GM12892 (cell line): ENCODE measurements at places on chromosomes 12 and 14.

- DNase-seq: no peak
Observed at GRCh38 chr12:50103767-50104321, at the start of gene GPD1. Gene GPD1, plus strand, starts transcription at chr12:50104008. Its CDS starts 43 bp downstream, at chr12:50104051.

- no peak for DNase-seq
Observed at GRCh38 chr12:92905258-92905810, 23.8 kb downstream of the EEA1 start.

DNA sequence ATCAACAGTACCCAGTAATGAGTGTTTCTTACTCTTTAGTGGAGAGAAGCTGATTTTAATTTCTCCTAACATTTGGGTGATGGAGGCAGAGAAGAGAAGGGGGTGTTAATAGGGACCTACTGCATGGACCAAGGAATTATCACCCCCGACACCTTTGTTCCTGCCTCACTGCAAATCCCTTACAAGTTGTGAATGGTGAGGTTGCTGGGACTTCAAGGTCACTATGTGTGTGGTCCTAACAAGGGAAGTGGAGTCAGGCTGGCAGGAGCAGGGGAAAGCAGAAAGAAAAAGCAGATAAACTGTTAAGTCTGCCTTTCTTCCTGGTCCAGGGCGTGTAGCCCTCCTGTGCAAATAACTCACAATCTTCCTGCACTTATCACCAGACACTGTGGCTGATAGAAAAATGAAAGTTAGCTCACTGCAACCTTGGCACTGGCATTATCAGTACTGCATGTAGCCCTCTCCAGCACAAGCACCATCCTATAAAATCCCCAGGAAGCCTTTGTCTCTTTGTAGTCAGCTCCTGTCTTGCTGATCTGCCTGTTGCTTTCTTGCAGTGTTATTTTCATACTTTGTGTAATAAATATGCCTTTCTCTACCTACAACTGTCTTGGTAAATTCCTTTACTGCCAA, 112.3 kb upstream of the DNM1L start:
- DNase-seq: no peak

DNA sequence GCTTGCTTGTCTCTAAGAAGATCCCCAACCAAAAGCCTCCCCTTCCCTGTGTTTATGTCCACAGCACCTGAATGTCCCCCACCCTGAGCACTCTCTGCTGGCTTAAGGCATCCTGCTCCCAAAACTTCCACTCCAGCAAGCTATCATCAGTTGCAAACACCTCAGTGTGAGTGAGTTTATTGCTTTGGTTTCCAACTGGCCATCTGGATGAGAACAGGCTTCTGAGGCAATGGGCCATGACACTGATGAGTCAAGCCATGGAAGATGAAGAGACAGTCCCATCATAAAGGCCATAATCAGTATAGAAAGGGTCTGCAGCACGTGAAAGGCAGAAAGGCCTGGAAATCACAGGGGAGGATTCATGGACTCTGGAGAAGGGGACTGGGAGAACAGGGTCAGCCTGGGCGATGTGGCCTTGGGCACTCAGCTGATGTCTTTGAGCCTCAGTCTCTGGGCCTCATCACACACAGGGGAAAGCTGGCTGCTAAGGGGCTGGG, 12.8 kb downstream of the CMKLR1 start:
- no peak for DNase-seq

DNA sequence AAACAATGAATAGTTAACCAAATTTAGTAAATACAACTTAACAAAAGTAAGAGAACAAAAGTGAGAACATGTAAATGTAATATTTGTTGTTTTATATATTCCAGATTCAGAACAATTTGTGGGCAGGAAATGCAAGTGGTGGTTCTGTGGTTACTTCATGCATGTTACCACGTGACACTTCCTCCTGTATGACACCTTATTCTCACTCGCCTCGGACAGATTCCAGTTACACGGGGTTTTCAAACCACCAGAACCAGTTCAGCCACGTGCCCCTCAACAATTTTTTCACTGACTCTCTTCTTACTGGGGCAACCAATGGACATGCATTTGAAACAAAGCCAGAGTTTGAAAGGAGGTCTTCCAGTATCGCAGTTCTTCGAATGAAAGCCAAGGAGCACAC, 21.0 kb downstream of the ALX1 start:
- no peak for DNase-seq

DNA sequence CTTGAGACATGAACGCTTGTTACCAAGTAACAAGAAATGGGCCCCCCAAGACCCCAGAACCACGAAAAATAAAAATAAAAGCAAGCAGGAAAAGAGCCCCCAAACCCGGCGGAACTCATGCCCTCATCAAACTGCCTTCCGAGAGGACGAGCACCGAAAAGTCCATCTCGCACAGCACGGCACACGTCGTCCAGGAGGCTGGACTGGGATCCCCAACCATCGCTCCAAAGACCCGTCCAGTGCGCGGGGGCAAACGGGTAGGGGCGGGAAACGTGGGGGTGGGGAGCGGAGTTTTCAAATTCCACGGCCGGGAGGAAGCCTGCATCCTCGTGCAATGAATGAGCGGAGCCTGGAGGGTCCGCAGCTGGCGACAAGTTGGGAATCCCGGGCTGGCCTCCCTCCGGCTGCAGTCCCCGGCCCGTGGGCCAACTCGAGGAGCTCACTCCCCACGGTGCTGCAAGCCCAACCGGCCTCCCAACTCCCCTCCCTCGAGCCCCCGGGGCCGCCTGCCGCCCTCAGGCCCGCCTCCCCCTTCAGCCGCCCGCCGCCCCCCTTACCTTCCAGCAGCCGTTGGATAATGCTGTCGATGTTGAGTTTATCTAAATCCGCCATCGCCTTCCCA, 484 bp downstream of the PPP1CC start:
- no peak for DNase-seq

DNA sequence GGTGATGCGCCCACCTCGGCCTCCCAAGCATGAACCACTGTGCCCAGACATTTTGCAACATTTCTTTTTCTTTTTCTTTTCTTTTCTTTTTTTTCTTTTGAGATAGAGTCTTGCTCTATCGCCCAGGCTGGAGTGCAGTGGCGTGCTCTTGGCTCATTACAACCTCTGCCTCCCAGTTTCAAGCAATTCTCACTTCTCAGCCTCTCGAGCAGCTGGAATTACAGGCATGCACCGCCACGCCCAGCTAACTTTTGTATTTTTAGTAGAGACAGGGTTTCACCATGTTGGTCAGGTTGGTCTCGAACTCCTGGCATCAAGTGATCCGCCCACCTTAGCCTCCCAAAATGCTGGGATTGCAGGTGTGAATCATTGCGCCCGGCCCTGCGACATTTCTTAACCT, 7.6 kb upstream of the CDC42BPB start:
- no peak for DNase-seq

DNA sequence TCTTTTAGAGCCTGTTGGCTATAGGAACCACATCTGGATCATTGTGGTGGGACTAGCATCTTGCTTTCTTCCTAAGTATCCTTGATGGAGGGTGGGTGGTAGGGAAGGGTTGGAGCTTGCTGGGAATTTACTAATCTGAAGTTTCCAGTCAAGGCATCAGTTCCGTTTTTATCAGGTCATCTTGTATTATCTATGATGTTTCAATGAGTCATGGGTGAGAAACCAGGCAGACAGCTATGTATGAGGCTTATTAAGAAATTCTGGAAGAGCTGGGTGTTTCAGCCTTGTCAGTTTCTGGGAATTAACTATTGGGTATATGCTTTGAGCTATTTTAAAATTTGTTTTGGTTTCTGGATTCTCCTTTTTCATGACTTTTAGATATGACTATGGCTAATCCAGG, 11.3 kb downstream of the TSFM start:
- DNase-seq: no peak

GRCh38 chr12:89672589-89672979, 36.1 kb downstream of the ATP2B1 start:
- no peak for DNase-seq

DNA sequence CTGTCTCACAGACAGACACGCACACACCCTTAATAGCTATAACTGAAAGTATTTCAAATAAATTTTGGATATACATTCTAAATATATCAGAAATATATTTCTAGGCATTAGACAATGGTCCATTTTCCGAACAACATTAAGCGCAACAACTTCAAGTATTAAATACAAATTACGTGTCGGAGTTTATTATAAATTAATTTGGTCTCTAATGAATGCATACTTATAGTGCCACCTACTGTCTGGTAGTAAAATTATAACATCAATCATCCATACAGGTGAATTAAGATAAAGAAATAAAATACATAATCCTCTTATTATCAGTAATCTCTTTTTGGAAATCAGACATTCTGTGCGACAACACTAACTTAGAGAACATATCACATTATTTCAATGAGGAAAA, 27.2 kb upstream of the CMAS start:
- DNase-seq: no peak

DNA sequence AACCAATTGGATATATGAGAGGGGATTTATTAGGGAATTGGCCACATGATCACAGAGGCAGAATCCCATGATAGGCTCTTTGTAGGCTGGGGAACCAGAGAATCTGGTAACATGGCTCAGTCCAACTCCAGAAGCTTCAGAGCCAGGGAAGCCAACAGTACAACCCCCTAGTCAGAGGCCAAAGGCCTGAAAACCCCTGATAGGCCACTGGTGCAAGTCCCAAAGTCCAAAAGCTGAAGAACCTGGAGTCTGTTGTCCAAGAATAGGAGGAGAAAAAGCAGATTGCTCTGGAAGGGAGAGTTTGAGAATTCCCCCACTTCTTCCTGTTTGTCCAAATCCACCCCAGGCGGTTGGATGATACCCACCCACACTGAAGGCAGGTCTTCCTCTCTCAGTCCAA, 8.2 kb upstream of the TROAP start:
- no peak for DNase-seq

DNA sequence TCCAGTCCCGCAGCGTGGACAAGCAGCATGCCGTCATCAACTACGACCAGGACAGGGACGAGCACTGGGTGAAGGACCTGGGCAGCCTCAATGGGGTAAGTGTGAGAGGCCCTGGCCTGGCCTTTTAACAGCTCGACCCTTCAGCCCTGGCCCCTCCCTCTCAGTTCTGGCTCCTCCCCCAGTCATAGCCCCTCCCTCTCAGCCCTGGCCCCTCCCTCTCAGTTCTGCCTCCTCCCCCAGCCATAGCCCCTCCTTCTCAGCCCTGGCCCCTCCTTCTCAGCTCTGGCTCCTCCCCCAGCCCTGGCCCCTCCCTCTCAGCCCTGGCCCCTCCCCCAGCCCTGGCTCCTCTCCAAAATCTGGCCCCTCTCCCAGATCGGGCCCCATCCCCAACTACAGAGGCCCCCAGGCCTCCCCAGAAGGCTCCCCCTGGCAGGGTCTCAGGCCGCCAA, 11.2 kb downstream of the CEP170B start:
- DNase-seq: no peak

DNA sequence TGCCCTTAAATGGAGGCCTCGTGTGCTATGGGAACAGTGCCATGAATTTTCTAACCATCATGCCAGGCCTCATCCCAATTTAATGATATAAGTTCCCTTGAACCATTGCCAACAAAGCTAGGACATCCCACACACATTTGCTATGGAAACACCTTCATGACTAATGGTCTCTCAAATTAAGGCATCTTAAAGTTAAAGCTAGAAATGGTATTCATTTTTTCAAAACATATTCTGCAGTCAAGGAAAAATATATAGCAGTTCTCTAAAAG, 117.3 kb downstream of the BTG1 start:
- no peak for DNase-seq

- no peak for DNase-seq
Observed at GRCh38 chr12:59075141-59075540, 154.8 kb upstream of the LRIG3 start.

DNA sequence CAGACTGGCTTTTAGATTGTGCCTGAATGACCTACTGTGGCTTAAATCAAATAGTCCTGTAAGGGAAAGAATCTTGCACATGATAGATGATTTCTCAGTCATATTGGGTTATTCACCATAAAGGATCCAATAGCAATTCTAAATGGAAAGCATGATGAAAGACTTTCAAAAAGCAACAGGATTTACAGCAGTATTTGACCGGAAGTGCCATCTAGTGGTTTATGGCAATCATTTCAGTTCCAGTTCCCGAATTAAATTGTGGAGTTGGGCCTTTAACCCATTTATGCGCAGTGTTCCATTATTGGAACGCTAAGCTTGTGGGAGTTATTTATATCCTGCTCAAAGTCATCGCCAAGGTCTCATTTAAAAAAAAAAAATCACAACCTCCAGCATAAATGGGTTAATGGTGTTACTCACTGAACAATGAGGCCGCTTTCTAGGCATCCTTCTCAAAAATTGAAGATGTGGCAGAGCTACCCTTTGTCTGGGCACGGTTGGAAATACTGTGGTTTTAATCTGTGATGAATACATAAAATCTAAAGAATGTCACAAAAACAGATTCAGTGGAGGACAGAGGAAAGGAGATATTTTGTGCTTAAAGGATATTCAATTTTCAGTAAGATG, 60.8 kb upstream of the REP15 start:
- DNase-seq: no peak

DNA sequence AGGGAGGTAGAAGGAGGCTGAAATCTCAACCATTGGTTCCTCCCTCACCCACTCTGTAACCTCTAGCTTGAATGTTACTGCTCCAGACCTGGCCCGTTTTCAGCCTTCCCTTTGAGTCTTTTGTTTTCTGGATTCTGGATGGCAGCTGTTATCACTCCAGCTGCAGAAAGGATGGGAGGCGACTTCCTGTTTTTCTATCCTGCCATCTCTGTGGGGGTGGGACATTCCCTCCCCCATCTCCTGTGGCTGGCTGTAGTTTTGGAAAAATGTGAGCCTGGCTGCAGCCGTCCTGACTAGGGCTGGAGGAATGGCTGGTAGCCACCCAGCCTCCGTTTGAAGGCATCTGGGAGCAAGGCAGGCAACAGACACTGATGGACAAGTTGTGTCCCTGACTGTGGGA, 2.9 kb upstream of the PPFIBP1 start:
- no peak for DNase-seq

- DNase-seq: no peak
Observed at GRCh38 chr12:3236345-3237187, 159.4 kb downstream of the TSPAN9 start.

GRCh38 chr12:27453421-27453820, 6.9 kb downstream of the SMCO2 start:
- no peak for DNase-seq

- DNase-seq: peak; percentile 99
Observed at GRCh38 chr14:103091041-103091882, 3.3 kb upstream of the EXOC3L4 start.

GRCh38 chr14:104844306-104845032, 20.6 kb upstream of the CEP170B start:
- DNase-seq: no peak

GRCh38 chr12:80811957-80812708, 95.4 kb downstream of the MYF5 start:
- no peak for DNase-seq

DNA sequence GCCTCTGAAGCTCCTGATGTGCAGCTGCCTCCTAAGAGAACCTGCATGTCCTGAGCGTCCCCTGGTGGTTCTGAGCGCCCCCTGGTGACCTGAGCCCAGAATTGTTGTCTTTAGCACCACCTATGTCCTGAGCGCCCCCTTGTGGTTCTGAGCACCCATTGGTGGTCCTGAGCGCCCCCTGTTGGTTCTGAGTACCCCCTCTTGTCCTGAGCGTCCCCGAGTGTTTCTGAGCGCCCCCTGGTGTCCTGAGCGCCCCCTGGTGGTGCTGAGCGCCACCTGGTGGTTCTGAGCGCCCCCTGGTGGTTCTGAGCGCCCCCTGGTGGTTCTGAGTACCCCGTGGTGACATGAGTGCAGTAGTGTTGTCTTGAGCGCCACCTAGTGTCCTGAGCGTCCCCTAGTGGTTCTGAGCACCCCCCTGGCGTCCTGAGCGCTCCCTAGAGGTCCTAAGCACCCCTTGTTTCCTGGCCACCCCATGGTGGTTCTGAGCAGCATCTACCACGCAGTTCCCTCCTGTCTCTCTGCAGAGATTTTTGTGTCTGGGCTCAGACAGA, 782.5 kb downstream of the TMEM121 start:
- peak; percentile 35 for DNase-seq
